ENCODE measurements at places on chromosomes 12 and 14. TPM values are rescaled to one million over a fixed set of nuclear protein-coding genes. Genes with fewer than 3 reads are reported as not detected.

Gene CSAD
- total RNA-seq, result 15.8 TPM

Gene PLEKHD1
- total RNA-seq, result 0.11 TPM

Gene LRRC9
- not detected for total RNA-seq

Gene KLRD1
- 65.4 TPM for total RNA-seq

Gene BDKRB1
- not detected for total RNA-seq

Gene SMCO3
- not detected for total RNA-seq

Gene KRT6C
- not detected for total RNA-seq

Gene RPS6KA5
- 17.7 TPM for total RNA-seq

Gene ASB2
- total RNA-seq, result 98.0 TPM

Gene NPFF
- not detected for total RNA-seq

Gene ADCY4
- total RNA-seq, result 0.84 TPM

Gene CLEC2B
- 13.7 TPM for total RNA-seq

Gene MANSC1
- total RNA-seq, result 0.42 TPM

Gene OR6C3
- not detected for total RNA-seq

Gene CIROP
- not detected for total RNA-seq

Gene SMARCC2
- total RNA-seq, result 118 TPM

Gene FSCB
- not detected for total RNA-seq

Gene JAG2
- 0.37 TPM for total RNA-seq

Gene SDSL
- 0.24 TPM for total RNA-seq

Gene MORN3
- total RNA-seq, result 1.8 TPM

Gene FERMT2
- total RNA-seq, result 0.93 TPM

Gene NUAK1
- not detected for total RNA-seq

Gene SLC7A7
- total RNA-seq, result 0.70 TPM

Gene CRIP1
- total RNA-seq, result 468 TPM

Gene RTN1
- not detected for total RNA-seq

Gene SCN8A
- 0.66 TPM for total RNA-seq

Gene TAOK3
- total RNA-seq, result 52.5 TPM

Gene CEBPE
- total RNA-seq, result 0.22 TPM

Gene CYP46A1
- 0.20 TPM for total RNA-seq

Gene TEX52
- not detected for total RNA-seq

Gene LUM
- total RNA-seq, result not detected

Gene CCDC196
- total RNA-seq, result not detected

Gene KCNA1
- total RNA-seq, result not detected

Gene PPFIA2
- total RNA-seq, result not detected

Gene SERPINA9
- total RNA-seq, result not detected

Gene ASB8
- total RNA-seq, result 32.5 TPM

Gene GPR132
- total RNA-seq, result 51.3 TPM

Gene PPP1R36
- total RNA-seq, result 0.22 TPM

Gene NFE2
- not detected for total RNA-seq

Gene SLC7A8
- total RNA-seq, result 1.4 TPM

Gene DAO
- total RNA-seq, result not detected

Gene UBR7
- total RNA-seq, result 39.4 TPM

Gene CAPRIN2
- 8.8 TPM for total RNA-seq

Gene SLC38A4
- total RNA-seq, result not detected

Gene AMN
- 0.75 TPM for total RNA-seq

Gene TSPAN8
- not detected for total RNA-seq

Gene TNFAIP2
- 0.70 TPM for total RNA-seq

Gene OS9
- total RNA-seq, result 96.8 TPM

Gene CPNE6
- total RNA-seq, result not detected

Gene SLC38A2
- total RNA-seq, result 202 TPM

Gene PACS2
- total RNA-seq, result 31.0 TPM

Gene TPH2
- total RNA-seq, result not detected

All from CD8-positive, alpha-beta memory T cell (primary cell).